RPMI7951 (cell line): ENCODE measurements at places on chromosomes 3 and 15. TPM values are rescaled to one million over a fixed set of nuclear protein-coding genes. Genes with fewer than 3 reads are reported as not detected.

LMOD3 gene
- total RNA-seq, result not detected in 2 replicates

CCRL2 gene
- 2.8 and 6.1 TPM in 2 replicates for total RNA-seq

CPN2 gene
- 0.10 TPM in 1 of 2 replicates, not detected in the other for total RNA-seq

NANOGP8 gene
- not detected in 2 replicates for total RNA-seq

LYZL4 gene
- total RNA-seq, result 1.5 and 1.6 TPM in 2 replicates

CNTN4 gene
- not detected in 2 replicates for total RNA-seq

IL20RB gene
- 10.7 and 17.2 TPM in 2 replicates for total RNA-seq

HCLS1 gene
- total RNA-seq, result 0.24 and 0.39 TPM in 2 replicates

ILDR1 gene
- not detected in 2 replicates for total RNA-seq
